Fibroblast of skin of right biceps (primary cell): ENCODE measurements at places on chromosomes 1 and 21.

- no peak for DNase-seq
Measured at GRCh38 chr1:15483971-15484370, 8.1 kb downstream of the CELA2B start.

DNA sequence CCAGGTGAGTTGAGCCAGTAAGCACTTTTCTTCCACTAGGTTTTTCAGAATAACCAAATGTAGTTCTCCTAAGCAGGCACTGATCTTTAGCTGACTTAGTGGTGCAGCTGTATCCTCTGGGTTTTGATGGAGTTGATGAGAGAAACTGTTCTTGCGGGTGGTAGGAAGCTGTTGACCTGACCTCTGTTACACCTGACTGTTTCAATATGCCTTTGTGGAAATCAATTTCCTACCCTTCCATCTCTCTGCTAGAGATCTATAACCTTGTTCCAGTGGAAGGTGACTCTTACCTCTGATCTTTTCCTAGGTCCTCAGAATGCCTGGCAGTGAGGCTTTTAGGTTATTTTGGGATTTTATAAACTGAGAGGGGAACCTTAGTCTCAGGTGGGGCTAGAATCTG, 51.6 kb upstream of the MACF1 start:
- no peak for DNase-seq

GRCh38 chr21:28442624-28443023, 550.1 kb downstream of the LTN1 start:
- DNase-seq, result peak; percentile 92

- DNase-seq, result no peak
Measured at GRCh38 chr21:38422082-38422481, 76.2 kb downstream of the ERG start.

DNA sequence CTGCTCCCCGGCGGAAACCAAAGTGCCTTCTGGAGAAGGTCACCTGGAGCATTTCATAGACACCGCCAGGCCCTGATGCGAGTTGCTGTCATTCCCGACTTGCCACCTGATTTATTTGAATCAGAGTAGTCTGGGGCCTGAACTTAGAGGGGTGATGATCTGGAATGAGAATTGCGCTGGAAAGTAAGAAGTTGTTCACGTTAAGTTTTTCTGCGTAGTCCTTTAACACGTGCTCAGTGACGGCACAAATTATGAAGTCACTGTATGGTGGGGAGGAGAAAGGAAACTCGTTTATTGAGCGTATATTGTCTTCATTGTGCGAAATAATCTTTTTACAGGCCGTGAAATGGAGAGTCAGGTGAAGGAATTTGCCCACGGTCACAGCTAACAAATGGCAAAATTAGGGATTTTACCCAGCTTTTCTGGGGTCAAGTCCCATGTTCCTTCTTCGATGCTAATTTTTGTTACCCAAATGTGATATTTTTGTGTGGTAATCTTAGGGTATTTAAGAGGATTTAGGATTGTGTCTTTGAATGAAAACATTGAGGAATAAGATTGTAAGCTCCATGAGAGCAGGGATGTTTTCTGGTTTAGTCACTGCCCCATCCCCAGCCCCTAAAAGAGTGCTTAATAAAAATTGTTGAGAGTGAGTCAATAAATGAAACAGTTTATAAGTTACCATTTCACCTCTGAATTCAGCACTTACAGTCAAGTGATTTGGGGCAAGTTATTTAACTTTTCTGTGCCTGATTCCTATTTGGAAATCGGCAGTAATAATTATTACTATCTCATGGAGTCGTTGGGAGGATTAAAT, 46.4 kb upstream of the NBL1 start:
- DNase-seq, result peak; percentile 44

DNA sequence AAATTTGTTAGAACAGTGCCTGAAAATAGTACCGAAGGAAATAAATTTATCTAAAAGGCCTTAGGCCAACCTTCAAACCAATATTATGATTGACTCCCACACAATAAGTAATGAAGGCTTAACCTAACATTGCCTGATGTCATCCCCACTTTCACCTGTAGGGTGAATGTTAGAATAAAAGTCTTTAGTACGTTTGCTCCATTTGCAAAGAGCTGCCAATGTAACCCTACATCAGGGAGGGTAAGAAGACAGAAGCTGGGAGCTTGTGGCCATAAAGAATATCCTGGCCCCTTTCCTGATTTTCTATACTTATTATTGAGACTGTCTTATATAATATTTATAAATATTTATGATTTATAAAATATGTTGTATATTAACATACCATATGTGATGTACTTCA, 661.8 kb upstream of the CXADR start:
- DNase-seq, result no peak

GRCh38 chr21:36709030-36709867, 10.3 kb downstream of the SIM2 start:
- DNase-seq, result no peak

DNA sequence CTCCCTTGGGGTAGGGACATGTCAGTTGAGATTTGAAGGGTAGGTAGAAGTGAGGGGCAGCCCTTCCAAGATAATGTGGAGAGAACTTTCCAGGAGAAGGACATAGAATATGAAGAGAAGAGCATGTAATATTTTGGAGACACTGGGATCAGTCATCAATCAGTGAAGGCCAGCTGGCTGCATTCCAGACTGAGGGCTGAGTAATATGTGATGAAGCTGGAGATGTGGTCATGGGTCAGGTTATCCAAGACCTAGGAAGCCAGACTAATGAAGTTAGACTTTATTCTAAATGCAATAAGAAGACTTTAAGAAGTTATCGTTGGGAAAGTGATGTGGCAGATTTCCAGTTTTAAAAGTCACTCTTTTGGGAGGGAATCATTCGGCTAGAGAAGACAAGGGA, 262.0 kb downstream of the HMCN1 start:
- DNase-seq, result peak; percentile 92

- no peak for DNase-seq
Measured at GRCh38 chr1:110433213-110433612, 17.7 kb upstream of the PROK1 start.

DNA sequence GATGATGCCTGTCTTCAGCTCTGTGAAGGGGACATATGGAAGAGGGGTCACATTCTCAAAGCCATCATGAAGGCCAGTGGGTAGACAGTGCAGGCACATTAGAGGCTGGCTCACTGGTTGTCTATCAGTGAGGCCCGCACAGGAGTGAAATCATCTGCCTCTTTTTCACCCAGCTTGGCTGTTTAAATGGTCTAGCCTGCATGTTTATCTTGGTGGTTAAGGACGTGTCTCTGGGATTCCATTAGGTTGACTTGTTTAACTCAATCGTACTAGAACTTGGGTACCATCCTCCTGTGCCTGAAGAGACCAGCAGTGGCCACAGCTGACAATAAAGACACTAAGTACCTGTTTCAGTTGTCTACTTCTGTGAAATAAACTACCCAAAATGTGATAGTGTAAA, 219.3 kb downstream of the PLPP3 start:
- no peak for DNase-seq

- no peak for DNase-seq
Measured at GRCh38 chr1:212203630-212204029, 81.6 kb upstream of the PPP2R5A start.

GRCh38 chr1:212438831-212439237, 6.1 kb downstream of the NENF start:
- DNase-seq, result no peak

DNA sequence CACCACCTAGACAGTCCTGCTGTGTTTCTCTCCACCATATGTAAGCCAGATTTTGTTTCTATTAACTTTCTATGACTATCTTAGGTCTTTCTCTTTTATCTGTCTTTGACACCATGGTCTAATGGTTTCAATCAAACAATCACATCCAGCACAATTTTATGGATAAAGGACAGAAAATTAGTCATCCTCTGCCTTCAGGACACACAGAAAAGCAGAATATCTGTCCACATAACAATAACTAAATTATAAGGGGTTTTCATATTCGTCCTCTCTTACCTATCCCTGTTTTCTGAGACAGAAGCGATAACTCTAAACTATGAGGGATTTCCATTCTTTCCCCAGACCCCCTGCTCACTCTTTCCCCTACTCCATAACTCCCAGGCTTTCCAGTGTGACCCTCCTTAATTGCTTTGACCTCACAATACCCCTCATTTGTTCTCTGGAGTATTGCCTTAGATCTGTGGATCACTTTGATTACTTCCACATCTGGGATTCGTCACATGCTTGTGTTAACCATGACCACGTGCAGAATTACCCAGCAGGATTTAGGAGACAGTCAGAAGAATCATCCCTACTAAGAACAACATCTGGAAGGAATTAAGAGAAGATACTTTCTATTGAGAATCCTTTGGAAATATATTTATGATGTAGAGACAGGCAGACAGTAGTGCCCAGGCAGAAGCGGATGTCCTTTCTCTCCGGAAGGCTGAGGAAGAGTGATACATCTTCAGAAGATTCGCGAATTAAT, 108.2 kb upstream of the GREM2 start:
- peak; percentile 85 for DNase-seq

DNA sequence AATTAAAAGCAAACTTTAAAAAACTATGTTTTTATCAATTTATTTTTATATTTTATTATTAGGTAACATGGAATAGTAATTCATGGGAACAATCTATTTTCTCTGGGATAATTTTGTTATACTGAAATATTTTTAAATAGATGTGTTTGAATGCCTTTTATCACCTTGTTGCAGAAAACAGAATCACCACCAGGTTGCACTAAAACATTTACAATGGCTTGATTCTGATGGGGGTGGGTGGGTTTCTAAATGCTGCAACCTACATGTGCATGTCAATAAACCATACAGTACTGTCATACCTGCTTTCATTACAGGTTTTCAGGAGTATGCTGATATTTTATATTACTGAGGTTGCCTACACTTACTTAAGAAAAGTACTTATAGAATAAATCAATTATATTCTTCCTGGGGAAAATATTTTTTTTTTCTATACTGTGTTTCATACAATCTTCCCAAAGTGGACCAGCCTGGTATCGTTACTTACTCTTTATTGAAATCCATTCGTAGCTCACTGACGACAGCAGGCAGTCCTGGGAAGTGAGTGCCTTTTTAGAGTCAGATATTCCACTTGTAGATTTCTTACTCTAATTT, 132.8 kb downstream of the PTPRC start:
- peak; percentile 50 for DNase-seq

- peak; percentile 78 for DNase-seq
Measured at GRCh38 chr21:28522014-28522799, 470.5 kb downstream of the LTN1 start.

DNA sequence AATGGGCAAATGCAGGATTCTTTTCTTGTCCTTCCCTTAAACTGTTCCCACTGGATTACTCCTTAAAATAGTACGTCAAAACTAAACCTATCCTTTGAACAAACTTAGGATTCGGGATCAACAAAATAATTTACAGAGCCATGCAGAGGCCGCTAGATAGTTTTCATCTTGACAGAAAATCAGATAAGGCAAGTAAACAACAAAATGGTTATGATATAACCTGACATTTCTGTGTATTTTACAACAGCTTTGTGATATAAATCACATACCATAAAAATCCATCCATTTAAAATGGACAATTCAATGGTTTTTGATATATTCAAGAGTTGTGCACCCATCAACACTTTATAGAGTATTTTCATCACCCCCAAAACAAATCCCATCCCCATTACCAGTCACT, 11.2 kb downstream of the SCAF4 start:
- no peak for DNase-seq

- no peak for DNase-seq
Measured at GRCh38 chr1:164363980-164364379, 195.0 kb upstream of the PBX1 start.

DNA sequence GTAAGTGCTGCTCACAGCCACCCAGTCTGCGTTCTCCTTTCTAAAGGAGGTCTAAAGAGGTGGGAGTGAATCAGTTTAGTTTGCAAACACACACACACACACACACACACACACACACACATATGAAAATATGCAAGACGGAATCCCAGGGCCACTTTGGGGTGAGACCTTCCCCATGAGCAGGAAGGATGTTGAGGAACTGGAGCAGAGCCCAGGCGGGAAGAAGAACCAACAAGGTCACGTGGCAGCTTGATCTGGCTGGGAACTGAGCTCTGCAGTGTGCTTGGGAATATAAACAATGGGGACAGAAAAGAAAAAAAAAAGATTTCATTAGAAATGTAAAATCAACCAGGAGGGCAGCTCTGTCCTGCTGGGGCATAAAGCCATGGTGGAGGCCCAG, 32.6 kb downstream of the OR2G3 start:
- no peak for DNase-seq

- DNase-seq, result no peak
Measured at GRCh38 chr21:16800536-16801275, 712.1 kb upstream of the CXADR start.

- no peak for DNase-seq
Measured at GRCh38 chr1:29830383-29830782, 594.1 kb downstream of the PTPRU start.

- peak; percentile 7 for DNase-seq
Measured at GRCh38 chr1:61636814-61637213, 88.1 kb downstream of the TM2D1 start.
